ENCODE measurements at places on chromosomes 3 and 15.

- DNase-seq = no peak
These were observed 29.9 kb downstream of the TMEM40 start for GRCh38 chr3:12729051-12729651.

DNA sequence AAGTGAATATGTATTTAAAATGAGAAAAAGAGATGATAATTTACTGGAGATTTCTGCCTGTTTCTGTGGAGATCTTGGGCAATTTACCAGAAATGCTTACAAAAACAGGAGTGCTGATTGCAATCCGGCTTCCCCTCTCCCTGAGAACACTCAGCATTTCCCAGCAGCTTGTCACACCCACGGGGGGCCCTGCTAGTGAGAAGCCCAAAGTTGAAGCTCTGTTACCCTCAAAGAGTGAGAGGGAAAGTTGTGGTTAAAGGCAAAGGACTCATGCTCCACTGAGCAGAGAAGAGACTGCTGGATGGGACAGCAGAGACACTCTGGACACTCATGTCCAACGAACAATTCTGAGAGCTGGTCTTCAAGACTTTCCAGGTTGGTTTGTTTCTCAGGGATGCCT lies 2.9 kb downstream of the MCTP2 start:
- no peak for DNase-seq

DNA sequence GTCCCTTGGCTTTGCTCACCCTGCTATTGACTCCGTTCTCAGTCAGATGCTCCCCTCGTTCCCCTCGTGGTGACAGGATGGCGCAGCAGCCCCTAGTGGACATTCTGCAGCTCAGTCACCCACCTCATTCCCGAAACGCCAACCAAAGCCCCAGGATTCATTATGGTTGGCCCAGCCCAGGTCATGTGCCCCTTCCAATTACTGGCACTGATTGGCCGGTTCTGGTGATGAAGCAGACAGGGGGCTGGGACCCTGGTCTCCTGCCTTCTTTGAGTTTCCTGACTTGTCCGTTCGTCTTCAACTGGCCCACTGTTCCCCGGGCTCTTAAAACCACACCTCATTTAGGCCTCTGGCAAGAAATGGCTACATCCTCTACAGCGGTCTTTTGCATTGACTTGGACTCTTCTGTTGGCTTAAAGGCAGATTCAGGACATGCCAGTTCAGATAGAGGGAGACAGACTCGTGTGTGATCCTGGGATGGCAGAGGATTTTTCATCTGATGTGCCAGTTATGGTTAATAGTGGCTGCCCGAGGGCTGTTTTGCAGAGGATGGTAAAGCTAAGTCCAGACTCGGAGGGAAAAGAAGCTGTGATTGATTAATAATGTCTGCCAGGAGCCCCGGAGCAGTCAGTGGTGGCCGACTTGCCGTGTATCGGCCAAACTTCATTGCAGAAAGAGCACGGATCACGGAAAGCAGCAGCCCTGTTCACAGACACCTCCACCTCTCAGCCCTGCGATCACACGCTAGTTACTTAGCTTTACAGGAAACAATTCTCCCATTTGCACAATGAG lies 37.8 kb downstream of the LSM3 start:
- no peak for DNase-seq

GRCh38 chr3:53694046-53694445 lies 152.2 kb downstream of the CHDH start:
- DNase-seq = no peak

DNA sequence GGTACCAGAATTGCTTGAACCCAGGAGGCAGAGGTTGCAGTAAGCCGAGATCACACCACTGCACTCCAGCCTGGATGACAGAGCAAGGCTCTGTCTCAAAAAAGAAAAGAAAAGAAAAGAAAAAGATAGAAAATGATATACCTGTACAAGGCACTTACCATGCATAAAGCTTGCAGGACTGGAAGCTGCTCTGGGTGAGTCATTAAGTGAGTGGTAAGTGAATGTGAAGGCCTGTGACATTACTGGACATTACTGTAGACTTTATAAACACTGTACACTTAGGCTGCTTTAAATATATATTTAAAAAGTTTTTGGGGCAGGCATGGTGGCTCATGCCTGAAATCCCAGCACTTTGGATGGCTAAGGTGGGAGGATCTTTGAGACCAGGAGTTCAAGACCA lies 99.2 kb downstream of the SLMAP start:
- DNase-seq = no peak

DNA sequence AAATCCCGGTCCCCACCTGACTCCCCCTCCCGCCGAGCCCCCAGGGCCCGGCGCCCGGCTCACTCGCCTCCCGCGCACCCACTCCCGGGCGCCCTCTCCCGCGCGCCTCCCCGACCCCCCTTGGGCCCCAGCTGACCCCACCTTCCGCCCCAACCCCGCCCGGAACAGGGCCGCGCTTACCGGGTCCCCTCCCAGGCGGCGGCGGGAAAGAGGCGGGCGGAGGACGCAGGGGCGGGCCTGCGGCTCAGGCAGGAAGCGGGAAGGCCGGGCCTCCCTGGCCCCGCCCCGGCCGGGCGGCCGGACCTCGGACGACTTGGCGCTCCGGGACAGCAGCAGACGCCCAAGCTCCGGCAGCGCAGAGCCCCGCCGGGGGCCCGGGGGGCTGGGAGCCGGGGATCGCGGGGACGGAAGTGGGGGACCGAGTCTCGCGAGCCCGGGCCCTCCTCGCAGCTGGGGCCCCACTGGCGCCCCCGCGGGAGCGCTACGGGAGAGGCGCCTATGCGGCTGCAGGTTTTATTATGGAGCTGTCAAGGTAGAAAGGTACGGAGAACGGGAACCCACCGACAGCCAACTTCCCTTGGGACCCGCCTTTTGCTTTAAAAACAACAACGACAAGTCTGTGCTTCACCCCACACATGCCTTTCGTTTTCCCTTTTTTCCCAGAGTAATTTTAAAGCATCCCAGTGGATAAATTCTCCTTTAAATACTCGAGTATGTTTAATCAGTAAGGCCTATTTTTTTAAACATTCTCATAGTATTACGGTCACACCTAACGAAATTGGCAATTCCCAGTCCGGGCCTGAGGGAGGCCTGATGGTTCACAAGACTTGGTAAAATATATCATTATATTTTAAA lies at the start of gene SLC41A3:
Gene SLC41A3 (minus strand): TSS at position 212 of the 855 bp plus-strand sequence. CDS start 15,905 bp downstream, outside the sequence.
- peak; percentile 82 for DNase-seq

DNA sequence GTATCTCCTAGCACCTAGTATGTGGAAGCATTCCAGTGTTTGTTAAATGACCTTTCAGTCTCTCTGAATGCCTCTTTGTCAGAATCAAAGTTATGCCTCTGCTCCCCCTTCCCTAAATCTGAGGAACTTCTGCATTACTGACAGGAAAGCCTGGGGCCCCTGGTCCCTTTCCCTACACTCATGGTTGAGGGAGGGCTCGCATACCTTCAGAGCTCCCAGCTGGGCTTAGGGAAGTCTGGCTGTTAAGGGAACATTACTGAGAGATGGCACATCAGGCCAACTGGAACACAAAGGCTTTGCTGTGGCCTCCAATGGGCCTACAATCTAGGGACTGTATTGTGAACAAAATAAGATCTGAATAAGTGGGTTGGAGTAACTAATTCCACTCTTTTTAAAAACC lies 10.3 kb downstream of the PKM start:
- DNase-seq = no peak

- no peak for DNase-seq
These were observed 148.6 kb upstream of the MME start for GRCh38 chr3:154931484-154931883.

DNA sequence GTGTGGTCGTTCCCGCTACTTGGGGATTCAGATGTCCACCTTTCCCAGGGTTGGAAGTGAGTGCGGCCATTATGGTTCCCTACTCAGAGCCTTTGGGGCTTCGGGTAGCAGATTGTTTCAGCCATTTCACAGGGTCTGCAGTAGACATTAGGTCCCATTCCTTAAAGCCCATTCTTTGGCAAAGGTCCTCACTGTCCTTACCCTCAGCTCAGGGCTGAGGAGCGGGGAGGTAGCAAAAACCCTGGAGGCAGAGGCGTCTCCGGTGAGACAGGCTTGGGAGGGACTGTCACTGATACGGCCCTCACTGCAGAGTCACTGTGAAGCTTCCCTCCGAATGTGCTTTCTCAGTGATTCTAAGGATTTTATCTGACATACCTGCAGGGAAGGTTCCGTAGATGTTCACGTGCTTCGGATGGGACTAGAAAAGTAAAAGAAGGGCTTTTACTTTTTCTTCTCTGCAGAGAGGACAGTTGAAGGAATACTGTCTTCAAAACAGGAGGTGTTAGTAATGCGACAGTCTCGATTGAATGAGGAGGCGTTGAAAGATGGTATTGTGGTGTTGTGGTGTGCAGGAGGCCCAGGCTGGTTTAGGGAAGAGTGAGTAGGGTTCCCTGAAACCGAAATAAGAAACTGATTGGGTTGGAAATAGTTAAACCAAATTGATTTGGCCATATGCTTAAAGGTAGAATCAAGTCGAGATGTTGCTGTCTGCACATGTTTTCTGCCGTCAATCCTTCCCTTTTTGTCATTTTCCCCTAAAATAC lies 630 bp downstream of the ATP6V1A start:
- DNase-seq = peak; percentile 54
